Endothelial cell of umbilical vein (primary cell): ENCODE measurements at places on chromosomes 4 and X. TPM values are rescaled to one million over a fixed set of nuclear protein-coding genes. Genes with fewer than 3 reads are reported as not detected.
A peak's percentile ranks its signal among the peaks of the same experiment; 100 is the strongest.

Gene GPC4
- not detected in 2 replicates for polyA plus RNA-seq

DNA sequence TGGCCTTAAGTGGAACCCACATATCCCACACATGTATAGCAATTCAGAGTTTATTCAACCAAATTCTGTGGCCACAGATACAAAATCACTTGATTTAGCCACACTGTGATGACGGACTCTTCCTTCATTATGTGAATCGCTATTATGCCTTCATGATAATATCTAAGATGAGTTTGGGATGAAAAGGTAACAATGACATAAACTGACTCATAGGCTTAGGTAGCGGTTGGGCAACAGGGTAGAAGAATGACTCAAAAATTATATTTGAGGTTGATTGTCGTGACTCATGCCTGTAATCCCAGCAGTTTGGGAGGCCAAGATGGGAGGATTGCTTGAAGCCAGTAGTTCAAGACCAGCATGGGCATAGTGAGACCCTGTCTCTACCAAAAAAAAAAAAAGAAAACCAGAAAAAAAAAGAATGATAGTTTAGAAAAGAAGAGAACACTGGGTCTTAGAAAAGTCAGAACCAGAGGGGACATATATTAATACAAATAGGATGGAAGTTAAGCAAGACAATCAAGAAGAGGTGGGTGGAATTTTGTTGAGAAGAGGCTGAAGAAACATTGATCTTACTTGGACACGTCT is 70.4 kb upstream of the USP9X start:
- DNase-seq = no peak

DNA sequence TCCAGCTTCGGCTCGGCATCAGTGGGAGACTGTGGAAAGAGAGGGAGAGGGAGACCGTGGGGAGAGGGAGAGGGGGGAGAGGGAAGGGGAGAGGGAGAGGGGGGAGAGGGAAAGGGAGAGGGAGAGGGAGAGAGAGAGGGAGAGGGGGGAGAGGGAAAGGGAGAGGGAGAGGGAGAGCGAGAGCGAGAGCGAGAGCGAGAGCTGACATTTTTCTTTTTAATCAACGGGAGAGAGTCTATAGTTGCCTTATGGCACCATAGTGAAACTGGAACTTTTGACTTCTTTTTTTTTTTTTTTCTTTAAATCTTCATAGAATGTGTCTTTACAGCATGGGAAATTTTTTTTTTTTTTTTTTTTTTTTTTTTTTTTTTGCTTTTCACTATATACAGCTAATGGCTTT is 94.7 kb upstream of the NUDT6 start:
- DNase-seq = no peak

GRCh38 chr4:105149771-105150170 is 3.1 kb downstream of the TET2 start:
- DNase-seq = peak; percentile 6

DNA sequence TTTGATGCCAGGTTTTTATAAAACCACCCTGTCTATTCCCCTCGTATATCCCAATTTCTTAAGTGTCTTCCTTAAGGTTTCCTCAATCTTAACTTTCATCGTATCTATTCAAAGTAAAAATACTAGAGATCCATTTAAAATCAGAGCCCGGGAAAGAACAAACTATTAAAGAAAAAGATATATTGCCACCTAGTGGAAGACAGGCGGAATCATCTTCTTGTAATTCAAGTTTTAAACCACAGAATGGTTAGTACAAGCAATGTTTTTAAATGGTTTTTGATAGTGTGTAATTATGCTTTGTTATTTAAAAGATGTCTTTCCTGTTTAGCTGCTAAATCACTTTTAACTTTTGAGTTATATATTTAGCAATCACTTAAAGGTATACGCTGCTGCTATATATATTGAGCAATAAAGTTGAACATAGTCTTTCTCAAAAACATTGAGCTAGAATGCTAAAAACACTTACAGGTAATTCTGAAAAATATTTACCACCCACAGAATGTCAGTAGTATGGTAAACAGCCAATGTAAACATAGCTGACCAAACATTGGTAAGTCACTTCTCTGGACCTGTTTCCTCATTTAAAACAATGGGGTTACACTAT is 18.2 kb downstream of the PRDM8 start:
- peak; percentile 44 for DNase-seq

- DNase-seq = no peak
These were observed 21.9 kb downstream of the PTTG2 start for GRCh38 chr4:37981844-37982720.

GRCh38 chrX:125628435-125628834 is 308.8 kb downstream of the TEX13C start:
- DNase-seq = no peak

DNA sequence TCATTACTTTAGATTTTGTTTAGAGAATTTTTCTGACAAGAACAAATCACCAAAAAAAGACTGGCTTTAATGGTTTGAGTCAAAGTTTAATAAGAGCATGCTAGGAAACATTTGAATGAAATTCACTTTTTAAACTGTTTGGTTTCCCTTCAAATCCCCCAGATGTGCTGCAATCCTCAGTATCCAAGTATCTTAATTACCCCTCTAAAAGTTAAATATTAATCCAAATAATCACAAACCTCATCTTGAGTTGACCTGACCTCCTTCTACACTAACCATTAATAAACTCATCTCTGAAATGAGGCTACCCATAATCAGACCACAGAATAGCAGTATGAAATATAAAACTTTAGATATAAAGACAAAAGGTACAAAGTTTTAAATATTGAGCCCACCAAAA is 10.1 kb downstream of the DHX15 start:
- no peak for DNase-seq

DNA sequence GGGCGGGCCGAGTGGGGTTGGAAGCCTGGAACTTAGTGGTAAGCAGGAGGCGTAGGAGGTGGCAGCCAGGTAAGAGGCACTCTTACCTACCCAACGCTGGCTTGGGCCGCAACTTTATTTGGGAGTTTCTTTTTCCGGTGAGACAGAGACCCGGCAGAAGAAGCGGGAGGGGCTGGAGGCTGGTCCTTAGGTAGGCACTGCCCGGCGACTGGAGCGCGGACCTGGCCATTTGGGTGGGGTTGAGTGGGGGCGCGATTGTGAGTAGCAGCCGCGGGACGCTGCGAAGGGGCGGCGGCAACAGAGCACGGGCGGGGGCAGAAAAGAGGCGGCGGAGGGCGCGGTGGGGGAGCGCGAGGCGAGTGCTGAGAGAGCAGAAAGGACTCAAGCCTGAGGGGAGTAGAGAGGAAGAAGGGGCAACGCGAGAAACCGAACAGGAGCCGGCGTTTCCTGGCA is 334 bp upstream of the POU4F2 start:
- DNase-seq = no peak

GRCh38 chrX:134636851-134637250 is 21.4 kb downstream of the PLAC1 start:
- no peak for DNase-seq

GRCh38 chr4:18180892-18181291 is 159.3 kb upstream of the LCORL start:
- DNase-seq = no peak

DNA sequence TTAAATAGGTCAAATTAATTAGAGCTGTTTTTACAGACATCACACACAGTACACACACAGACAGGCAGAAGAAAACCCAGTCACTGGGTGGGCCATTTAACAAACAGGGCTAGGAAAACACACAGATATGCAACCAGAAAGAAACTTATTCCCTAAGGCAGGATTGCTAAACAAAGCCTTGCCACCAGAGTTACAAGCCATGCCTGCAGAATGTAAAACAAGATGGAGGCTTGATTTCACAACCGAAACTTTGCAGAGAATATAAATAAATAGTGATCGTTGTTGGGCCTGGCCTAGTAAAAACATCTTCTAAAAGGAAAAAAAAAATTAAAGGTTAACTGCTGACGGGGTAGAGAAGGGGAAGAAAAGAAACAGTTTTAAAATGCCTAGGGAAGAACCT is 212.3 kb downstream of the NAP1L3 start:
- DNase-seq = no peak

Gene PCYT1B
- 0.27 and 0.33 TPM in 2 replicates for polyA plus RNA-seq

DNA sequence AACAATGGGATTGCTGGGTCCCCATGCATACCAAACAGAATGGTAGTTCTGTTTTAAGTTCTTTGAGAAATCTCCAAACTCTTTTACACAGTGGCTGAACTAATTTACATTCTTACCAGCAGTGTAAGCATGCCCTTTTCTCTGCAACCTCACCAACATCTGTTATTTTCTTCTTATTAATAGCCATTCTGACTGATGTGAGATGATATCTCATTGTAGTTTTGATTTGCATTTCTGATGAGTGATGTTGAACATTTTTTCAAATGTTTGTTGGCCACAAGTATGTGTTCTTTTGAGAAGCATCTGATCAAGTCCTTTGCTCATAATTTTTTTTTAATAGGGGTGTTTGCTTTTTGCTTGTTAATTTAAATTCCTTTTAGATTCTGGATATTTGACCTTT is 41.2 kb upstream of the ZMAT1 start:
- no peak for DNase-seq

DNA sequence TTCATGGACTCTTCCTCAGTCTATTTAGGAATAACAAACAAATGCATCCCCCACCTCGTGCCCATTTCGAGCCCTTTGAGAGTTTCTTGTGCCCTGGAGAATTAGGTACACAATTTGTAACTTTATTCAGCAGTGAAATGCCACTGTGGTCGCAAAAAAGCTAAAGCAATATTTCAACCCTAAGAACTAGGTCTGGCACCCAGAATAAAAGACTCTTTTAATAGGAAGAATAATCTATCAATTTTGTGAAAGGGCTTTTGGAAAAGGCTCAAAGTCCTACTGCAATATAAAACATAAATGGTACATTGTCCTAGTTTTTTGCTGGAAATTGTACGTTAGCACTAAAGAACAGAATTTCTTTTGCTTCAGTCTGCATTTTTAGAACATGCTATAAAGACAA is 304.6 kb upstream of the TENM3 start:
- no peak for DNase-seq

DNA sequence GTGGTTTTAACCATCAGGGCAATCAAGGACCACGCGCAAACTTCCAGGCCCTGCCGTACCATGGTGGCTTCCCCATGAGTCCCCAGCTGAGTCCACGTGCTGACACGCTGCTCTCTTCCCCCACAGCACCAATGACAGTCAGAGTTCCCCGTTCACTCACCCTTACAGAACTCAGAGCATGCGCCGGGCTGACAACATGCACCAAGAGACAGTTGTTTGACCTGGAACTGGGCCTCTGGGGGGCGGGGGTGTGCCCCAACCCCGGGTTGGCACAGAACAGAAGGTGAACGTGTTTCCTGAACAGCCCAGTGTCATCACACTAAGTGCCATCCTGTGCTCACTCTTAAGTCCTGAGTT is 29.4 kb downstream of the IRF2 start:
- DNase-seq = no peak

DNA sequence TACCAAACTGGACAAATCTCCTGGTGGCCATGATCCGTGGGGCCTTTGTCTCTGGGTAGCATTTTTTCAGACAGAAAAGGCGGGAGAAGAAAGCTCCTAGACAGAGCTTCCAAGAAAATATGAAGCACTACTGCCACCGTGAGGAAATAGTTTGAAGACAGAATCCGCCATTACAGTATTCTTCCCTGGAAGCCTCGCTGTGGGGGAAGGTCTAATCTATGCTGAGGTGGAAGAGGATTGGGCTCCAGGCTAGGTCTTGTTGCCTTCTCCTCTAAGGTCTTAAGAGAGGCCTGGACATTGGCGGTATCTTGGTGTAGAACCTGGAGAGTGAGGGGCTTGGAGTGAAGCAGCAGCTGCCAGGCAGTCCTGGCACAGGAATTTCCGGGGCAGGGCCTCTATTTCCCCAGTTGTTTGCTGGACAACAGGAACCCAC is 218.9 kb downstream of the OR13H1 start:
- no peak for DNase-seq

DNA sequence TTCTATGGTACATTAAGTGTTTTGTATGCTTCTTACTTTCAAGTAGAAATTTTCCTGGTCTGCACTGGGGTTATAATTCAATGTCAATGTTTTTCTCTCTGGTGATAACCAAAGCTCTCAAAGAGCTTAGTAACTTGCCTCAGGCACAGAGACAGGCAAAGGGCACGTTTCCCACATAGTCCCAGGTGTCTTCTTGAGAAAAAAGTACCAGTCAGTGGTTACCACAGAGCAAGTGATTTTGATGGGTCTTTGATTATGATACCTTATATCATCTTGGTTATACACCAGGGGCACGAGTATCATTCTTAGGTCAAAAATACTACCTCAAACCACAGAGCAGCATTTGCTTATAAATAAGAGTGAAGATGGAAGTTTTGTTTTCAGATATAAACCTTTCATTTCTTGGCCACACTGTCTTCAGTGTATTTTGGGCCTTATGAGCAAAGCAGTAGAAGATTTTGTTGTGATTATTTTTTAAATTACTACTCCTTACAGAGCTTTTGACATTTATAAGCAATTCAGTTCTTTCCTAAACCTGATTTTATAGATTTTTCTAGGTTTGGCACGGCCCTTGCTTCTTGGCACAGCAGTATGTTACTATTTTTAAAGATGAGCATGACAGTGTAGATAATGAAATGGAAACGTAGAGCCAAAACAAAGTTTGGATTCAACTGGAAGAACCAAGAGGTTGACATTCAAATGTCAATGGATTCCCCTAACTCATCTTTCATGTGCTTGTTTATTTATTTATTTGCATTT is 85.3 kb upstream of the TLL1 start:
- DNase-seq = no peak

GRCh38 chr4:156642161-156642560 is 329.4 kb downstream of the PDGFC start:
- no peak for DNase-seq

DNA sequence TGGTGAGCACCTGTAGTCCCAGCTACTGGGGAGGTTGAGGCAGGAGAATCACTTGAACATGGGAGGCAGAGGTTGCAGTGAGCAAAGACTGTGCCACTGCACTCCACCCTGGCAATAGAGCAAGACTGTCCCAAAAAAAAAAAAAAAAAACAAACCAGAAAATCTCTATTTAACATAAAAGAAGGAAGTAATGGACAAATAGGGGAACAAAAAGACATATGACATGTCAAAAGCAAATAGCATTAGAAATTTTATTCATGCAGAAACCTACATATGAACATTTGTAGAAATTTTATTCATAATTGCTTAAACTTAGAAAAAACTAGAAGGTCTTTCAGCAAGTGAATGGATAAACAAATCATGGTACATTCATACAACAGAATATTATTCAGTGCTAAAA is 97.1 kb upstream of the SH3RF1 start:
- no peak for DNase-seq

Gene HHIP
- 227 and 239 TPM in 2 replicates for polyA plus RNA-seq

- DNase-seq = no peak
These were observed 200.0 kb upstream of the MAD2L1 start for GRCh38 chr4:120266602-120267001.

Gene KCND1
- polyA plus RNA-seq = 0.54 and 1.1 TPM in 2 replicates

- DNase-seq = no peak
These were observed 606.0 kb upstream of the LCORL start for GRCh38 chr4:18627447-18628005.

GRCh38 chr4:36709991-36710390 is 428.6 kb downstream of the DTHD1 start:
- no peak for DNase-seq

Gene S100P
- polyA plus RNA-seq = 0.06 TPM in 1 of 2 replicates, not detected in the other

Gene SSX4B
- polyA plus RNA-seq = not detected in 2 replicates
